Stimulated activated CD8-positive, alpha-beta memory T cell treated with anti-CD3 and anti-CD28 coated beads, Interleukin-7, amount 100 ng/mL, for 1 hour (primary cell): ENCODE measurements at places on chromosomes 3 and 15.

DNA sequence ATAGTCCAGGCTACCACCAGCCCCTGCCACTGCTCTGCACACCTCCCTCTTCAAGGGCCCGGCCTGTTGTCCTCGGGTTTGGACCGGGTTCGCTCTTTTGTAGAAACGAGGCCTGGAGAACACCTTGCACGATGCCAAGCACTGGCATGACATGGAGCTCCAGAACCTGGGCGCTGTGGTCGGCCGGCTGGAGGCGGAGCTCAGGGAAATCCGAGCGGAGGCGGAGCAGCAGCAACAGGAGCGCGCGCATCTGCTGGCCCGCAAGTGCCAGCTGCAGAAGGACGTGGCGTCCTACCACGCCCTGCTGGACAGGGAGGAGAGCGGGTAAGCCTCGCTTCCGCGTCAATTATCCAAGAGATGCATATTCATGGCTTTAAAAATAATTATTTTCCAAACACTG, 72.4 kb downstream of the BFSP2 start:
- DNase-seq = no peak

- DNase-seq = no peak
These were observed 23.2 kb downstream of the C2CD4B start for GRCh38 chr15:62141643-62142588.

DNA sequence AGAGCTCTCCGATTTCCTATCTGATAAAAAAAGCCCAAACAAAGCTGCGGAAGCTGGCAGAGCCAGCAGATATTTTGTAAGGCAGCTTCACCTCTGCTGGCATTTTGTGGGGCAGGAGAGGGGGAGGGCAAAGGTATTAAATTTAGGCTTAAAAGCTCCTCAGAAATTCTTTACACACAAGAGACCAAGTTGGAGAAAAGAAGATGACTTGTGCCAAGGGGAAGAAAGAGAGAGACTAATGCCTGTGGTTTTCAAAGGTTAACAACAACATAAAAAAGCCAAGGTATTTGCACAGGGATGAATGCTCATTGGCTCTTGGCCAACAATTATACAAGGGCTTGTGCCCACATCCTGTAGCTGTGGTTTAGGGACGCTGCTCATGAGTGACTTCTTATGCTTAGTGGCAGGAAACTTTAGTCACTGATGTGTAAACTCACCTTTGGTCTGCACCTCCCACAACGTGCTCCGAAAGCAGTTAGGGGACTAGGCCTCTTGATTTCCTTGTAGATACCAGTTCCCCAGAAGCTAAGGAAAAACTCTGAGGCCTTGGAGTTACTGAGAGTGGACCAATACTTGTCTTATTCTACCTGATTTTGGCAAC, 152.9 kb downstream of the TPRG1 start:
- DNase-seq = peak; percentile 34

DNA sequence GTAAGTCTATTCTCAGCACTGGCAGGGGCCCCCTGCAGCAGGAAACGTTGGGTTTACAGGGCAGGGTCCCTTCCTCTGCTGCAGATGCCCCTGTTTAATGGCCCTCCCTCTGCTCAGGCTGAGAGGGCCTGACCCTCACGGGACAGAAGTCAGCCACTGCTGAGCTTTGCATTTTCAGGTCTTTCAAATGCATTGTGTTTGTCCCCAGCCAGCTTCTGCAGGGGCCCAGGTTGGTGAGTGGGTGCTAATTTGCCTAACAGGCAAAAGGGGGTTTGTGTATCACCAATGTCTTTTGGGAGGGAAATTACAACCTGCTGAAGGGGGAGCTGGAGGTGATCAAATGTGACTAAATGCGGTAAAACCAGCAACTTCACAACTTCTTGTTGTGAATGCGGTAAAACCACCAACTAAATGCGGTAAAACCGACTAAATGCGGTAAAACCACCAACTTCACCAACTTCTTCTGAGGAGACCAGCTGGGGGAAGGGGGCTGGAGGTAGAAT, 44.8 kb upstream of the UBE2E1 start:
- DNase-seq = no peak

DNA sequence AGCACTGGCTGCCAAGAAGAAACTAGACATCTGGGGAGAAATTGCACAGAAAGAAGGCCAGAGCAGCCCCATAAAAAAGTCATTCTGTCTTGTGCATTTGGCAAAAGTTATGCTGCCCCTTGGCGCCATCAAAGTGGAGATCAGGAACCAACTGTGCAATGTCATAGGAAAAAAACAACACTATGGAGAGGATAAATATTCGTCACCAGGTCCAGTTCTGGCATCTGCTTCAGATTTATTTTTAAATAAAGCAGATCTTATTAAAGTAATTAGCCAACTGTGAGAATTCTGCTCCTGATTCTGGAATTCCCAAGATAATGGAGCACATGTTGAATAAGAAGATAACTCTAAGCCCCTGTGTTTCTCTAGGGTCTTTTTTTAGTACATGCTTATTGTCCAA, 500.0 kb upstream of the IL12A start:
- no peak for DNase-seq

- no peak for DNase-seq
These were observed 262.9 kb downstream of the ERC2 start for GRCh38 chr3:56205406-56205805.

- no peak for DNase-seq
These were observed 46.8 kb upstream of the NAALADL2 start for GRCh38 chr3:174812172-174812862.
